ENCODE measurements at places on chromosomes 3 and 15. TPM values are rescaled to one million over a fixed set of nuclear protein-coding genes. Genes with fewer than 3 reads are reported as not detected.

Gene SPESP1
- polyA plus RNA-seq: 0.47 TPM

Gene EPHA6
- not detected for polyA plus RNA-seq

Gene SPATA12
- 0.10 TPM for polyA plus RNA-seq

Gene SYNPR
- not detected for polyA plus RNA-seq

Gene RHOA
- 601 TPM for polyA plus RNA-seq

Gene ITIH1
- polyA plus RNA-seq: 1.3 TPM

Gene IL20RB
- polyA plus RNA-seq: not detected

Gene TNIK
- 0.75 TPM for polyA plus RNA-seq

Gene CPB1
- not detected for polyA plus RNA-seq

Gene COLQ
- polyA plus RNA-seq: 0.73 TPM

Gene OR5K2
- polyA plus RNA-seq: not detected

Gene TNNC1
- not detected for polyA plus RNA-seq

DNA sequence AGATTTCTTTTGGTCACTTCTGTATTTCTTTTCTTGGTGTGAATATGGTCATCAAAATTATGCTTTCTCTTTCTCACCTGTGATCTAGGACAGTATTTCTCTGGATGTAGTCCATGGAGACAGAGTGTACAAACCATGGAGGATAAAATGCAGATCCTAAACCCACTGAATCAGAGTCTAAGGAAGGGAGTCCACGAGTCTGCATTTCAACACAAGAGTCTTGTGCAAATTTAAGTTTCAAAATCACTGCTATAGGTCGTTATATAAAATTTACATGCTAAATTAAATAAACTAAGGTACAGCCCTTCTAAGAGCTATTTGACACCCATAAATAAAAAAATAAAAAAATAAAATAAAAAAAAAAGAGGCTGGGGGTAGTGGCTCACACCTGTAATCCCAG, 17.3 kb upstream of the UBE2E2 start:
- DNase-seq: no peak

DNA sequence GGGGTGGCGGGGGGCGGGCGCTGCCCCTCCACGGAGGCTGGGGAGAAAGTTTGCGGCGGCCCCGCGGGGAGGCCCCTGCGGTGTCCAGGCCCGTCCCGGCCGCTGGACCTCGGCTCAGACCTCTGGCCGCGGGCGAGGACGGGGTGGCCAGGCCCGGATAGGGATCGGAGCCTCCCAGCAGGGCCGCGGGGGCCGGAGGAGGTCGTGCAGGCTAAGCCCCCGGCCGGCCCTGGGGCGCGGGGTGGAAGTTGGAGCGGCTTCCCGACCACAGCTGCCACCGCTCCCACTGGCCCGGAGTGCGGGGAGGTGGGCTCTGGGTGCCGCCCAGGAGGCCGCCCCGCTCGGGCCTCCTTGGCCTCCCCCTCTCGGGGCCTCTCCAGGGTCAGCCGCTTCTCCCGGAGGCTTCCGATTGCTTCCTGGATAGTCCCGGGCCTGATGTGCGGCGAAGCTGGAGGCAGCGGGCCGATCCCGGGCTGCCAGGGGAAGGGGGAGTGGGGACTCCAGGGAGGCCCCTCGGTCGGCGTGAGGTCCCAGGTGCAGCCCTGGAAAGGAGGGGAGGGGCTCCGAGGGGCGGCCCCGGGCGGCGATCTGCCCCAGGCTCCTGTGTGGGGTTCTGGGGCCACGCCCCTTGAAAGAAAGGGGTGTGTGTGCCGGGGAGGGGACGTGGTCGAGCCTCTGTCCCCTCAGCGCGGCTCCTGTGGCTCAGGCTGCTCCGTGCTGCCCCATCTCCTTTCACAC, 907 bp downstream of the PLXNA1 start:
- DNase-seq: no peak

DNA sequence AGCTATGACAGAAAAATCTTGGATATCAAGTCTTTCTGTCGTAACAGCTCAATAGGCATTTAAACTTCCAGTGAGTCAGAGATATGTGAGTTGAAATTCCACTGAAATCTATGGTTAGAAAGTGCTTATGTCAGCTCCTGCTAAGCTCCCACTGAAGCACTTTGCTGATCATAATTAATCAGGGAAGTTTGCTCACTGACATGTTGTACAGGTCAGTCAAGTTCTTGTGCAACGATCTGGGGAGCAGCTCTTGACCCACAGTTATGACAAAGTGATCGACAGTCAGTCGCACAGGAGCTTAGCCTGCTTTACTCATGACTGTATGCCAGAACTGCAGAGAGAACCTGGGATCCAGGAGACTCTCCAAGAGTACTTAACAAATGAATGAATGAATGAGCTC, 453.5 kb downstream of the SOX2 start:
- no peak for DNase-seq

GRCh38 chr3:133367956-133368355, 31.9 kb upstream of the BFSP2 start:
- DNase-seq: no peak

DNA sequence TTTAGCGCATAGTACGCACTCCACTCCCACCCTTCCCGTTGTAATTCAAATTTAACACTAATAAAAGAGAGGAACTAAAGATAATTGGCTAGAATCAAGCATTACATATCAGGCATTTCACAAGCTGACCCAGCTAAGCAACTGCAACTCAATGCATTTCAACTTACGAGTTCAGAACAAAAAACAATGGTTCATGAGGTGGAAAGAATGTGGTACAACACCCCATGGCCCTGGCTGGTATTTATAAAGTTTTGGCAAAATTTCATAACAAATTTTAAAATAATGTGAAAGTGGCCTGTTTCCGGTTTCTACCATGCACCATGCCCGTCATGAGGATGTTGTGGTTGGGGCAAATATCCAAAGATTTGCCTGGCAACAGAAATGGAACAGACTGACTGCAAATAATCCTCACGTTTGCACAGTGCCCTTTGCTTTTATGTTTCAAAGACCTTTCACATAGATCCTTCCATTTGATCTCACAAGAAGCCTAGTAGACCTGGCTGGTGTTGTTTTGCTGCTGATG, 455.3 kb upstream of the NR2F2 start:
- peak; percentile 13 for DNase-seq

- DNase-seq: peak; percentile 37
These were observed 20.2 kb downstream of the CGGBP1 start for GRCh38 chr3:88038566-88038965.

GRCh38 chr15:85708402-85708941, 86.3 kb downstream of the KLHL25 start:
- DNase-seq: no peak

- DNase-seq: no peak
These were observed 30.9 kb downstream of the FRMD4B start for GRCh38 chr3:69354948-69355347.

- DNase-seq: no peak
These were observed 513.5 kb upstream of the PROK2 start for GRCh38 chr3:72298201-72299152.

GRCh38 chr3:31670722-31671121, 138.0 kb downstream of the STT3B start:
- no peak for DNase-seq

DNA sequence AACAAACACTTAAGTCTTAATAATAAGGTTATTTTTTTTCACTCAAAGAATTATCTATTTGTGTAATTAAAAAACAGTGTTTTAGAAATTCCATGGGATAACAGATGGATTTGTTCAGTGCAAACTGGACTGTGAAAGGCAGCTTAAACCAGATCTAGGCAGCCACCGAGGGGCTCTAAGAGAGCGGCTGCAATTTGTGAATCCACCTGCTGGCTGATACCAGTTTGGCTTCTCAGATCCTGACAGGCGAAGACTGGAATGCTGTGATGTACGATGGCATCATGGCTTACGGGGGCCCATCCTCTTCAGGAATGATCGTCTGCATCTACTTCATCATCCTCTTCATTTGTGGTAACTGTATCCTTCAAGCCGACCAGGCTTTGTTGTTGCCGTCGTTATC, 119.6 kb downstream of the CHDH start:
- DNase-seq: no peak

- DNase-seq: no peak
These were observed 397.6 kb downstream of the EDEM1 start for GRCh38 chr3:5585085-5585484.

- no peak for DNase-seq
These were observed at the start of gene FBXL22 for GRCh38 chr15:63597038-63597790. TSS of gene FBXL22 (plus strand) at chr15:63597387. CDS start at chr15:63597393, 6 bp downstream.

DNA sequence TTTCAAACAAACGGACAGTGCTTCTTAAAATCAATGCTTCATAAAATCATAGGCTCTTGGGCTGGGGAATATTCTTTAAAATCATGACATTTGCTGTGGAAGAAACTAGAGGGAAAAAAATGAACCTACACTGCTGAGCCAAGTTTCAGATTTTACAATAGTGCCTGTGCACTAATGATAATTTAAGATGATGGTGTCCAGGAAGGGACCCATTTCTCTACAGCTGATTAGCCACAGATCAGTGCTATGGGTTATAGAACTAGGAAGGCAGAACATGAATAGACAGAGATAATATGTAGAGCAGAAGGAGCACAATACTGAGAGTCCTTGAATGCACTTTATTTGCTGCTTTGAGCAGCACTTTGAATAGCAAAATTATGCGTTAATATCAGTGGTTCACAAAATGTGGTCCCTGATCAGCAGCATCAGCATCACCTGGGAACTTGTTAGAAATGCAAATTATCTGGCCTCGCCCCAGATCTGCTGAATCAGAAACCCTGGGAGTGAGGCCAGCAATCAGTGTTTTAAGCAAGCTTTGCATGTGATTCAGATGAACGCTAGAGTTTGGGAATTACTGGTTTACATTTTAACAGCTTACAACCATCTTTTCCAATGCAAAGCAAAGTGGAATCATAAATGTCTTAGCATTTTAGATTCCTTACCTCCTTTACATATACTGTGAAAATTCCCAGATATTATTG, 135.8 kb upstream of the ANKRD28 start:
- DNase-seq: no peak

DNA sequence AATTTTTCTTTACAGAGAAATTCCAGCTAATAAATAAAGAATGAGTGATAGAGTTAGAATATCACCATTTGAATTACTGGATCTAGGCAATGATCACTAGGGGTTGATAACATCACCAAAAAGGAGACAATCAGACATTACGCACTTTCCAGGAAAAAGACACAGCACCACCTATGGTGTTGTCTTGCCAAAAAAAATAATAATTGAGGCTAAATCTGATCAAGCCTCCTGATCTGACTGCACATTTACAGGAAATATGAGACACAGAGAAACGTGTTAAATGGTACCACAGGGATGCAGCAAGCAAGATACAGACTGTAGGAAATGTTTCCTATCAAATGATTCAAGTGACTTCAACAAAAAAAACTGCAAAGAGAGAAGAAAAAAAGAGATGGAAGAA, 92.8 kb downstream of the EOMES start:
- DNase-seq: no peak

GRCh38 chr3:147937341-147937740, 528.2 kb downstream of the ZIC1 start:
- DNase-seq: no peak

DNA sequence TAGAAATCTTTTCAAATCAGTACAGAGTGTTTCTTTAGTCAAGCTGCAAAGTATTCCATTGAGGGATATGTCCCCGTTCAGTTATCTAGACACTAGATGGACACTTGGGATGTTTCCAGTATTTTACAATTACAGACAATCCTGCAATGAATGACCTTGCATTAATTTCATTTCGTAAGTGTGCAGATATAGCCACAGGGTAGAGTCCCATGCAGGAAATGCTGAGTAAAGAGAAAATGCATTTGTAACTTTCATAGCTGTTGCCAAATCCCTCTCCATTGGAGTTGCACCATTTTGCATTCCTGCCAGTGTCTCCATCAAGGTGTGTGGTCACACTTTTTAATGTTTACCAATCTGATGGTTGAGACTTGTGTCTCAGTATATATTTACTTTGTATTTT, 92.5 kb downstream of the LIPC start:
- peak; percentile 91 for DNase-seq

GRCh38 chr15:70531576-70531975, 231.8 kb downstream of the UACA start:
- DNase-seq: no peak

DNA sequence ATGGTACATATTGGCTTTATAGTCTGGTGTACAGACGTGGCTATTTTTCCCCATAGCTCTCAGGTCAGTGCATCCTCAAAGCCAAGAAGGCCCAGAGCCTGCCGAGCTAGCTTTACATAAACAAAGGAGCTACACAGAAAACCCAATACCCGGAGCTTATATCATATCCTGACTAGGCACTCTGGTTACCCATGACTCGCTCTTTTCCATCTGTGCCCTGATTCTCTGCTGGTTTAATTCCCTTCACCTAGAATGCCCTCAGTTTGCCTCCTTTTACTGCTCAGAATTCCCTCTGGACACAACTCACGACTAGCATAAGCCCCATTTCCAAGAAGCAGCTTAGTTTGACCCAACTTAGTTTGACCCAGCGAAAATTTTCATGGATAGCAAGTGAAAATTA, 110.8 kb downstream of the TIGIT start:
- no peak for DNase-seq

Measured in CD14-positive monocyte (primary cell).